Fibroblast of the aortic adventitia (primary cell): ENCODE measurements at places on chromosomes 7 and 10.

DNA sequence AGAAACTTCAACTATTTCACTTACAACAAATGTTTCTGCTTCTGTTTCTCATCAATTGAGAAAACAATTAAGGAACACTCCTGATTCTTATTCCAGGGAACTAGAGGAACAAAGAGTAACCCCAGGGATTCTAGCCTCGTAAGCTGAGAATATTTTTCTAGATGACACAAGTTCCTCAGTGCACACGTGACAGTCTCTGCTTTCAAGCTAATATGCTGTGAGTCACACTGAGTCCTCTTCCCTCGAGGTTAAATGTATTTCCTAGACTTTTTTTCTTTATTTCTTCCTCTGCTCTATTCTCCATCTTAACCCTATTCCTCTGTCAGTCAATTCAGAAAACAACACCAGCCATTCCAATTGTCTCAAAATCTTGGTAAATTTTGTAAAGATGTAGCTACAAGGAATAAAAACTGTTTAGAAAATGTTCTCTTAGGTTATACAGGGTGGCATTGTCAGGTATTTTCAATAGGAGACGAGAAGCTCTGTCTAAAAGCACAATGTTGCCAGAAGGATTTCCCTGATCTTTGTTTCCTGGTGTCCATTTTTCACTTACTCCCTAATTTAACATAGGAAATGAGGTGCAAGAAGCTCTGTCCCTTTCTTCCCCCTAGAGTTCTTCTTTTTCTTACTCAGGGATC lies 5.8 kb upstream of the C1GALT1 start:
- DNase-seq, result peak; percentile 85

GRCh38 chr10:130401860-130402765 lies 265.9 kb downstream of the GLRX3 start:
- no peak for DNase-seq

GRCh38 chr10:79241990-79242619 lies 105.2 kb upstream of the PPIF start:
- peak; percentile 31 for DNase-seq

- no peak for DNase-seq
These were observed 123.1 kb downstream of the DKK1 start for GRCh38 chr10:52437205-52437646.

- peak; percentile 1 for DNase-seq
These were observed 404.5 kb downstream of the ADRA2A start for GRCh38 chr10:111481261-111481826.

DNA sequence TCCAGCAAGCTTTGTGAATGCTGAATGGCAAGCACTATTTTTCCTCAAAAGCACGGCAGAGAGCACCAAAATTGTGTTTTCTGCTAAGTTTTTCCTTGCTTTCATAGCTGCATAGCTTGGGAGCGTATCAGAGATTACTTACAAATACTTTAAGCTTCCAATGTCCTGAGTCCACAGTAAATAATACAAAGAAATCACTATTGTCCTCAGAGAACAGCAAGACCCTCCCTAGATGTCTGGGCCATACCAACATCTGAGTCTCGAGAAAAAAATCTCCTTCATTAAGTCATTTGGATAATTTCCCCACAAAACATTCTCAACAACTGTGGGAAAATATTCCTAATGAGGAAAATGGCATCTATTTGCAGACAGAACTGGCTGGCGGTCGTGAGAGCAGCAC lies 41.7 kb downstream of the SGMS1 start:
- no peak for DNase-seq

DNA sequence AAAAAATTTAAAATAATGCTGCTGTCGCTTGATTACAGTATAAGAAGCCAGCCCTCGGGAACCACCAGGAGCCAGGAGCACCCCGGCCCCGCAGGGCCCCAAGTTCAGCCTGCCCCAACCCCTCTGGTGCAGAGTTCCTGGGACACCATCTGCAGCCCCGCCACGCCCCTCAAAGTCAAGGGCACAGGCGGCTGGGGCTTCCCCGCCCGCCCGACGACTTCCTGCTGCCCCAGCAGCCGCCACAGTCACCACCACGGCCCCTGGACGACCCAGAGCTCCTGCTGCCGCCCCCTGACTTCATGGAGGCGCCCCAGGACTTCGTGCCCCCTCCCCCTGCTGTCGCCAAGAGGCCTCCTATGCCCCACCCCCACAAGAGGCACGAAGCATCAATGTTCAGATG lies 103.6 kb upstream of the PDSS1 start:
- no peak for DNase-seq

GRCh38 chr10:63105225-63106110 lies 27.7 kb upstream of the NRBF2 start:
- peak; percentile 65 for DNase-seq

GRCh38 chr7:157607218-157607617 lies 270.4 kb downstream of the DNAJB6 start:
- no peak for DNase-seq

GRCh38 chr10:100864978-100865377 lies 47.8 kb upstream of the SLF2 start:
- DNase-seq, result no peak

DNA sequence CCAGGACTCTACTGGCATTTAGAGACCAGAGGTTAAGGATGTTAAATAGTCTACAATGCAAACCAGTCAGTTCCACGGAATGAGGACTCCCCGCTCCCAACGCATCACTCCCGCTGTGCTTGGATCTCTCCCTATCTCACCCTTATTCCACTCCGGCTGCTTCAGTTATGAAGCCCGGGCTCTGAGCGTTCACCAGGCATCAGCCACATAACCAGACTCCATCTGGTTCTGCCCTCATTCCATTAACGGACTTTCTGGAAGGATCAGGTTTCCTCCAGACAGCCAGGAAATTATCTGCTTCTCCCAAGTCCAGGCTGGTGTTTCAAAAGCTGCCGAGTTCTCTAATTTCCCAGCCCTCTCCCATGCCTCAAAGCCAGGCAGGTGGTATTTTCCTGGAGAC lies 499.3 kb downstream of the GLRX3 start:
- DNase-seq, result no peak

DNA sequence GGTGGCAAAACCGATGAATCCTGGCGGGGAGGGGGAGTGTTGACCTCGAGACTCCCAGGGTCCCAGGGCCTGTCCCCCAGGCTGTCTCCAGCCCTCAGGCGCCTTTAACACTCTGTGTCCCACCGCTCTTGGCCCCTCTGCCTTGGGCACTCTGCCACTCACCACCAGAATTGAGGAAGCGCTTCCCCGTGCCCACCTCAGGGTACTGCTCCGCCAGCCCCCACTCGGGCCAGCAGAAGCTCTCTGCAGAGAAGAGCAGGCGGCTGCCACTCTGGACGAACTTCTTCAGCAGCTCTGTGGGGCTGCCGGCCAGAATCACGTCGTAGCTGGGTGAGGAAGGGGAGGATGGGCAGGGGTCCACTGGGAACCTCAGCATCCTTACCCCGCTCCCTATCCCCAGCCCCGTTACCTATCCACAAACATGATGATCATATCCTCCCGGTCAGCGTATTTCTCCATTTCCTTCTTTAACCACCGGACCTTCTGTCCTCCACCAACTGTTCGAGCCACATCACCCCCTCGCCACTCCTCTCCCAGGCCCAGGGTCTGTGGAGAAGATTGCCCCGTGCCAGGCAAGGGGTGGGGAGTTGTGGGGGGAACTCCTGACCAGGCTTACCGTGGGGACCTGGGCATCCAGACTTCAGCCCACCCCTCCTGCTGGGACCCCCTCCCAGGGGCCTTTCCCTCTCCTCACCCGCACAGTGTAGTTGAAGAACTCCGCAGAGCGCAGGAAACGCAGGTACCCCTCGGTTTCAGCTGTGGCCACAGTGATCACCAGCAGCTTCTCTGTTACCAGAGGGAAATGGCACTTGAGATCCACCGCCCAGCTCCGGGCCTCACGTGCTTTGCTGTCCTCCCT lies 1.2 kb downstream of the PLOD3 start:
- no peak for DNase-seq

- peak; percentile 82 for DNase-seq
These were observed 425.4 kb downstream of the RPS24 start for GRCh38 chr10:78458983-78459638.

- no peak for DNase-seq
These were observed 288.4 kb upstream of the LRRTM3 start for GRCh38 chr10:66637273-66638036.

DNA sequence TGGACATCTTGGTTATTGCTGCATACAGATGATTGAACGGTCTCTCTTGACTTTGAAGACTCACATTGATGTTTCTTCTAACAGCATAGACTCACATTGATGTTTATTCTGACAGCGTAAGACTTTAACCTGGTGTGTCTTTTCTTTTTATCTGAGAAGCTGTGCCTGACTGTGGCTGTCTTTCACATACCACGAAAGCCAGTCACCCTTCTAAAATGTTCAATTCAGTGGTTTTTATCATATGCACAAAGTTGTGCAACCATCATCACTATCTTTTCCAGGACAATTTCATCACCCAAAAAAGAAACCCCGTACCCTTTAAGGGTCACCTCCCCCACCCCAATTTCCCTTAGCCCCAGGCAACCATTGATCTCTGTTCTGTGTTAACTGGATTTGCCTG lies 24.7 kb downstream of the CELF2 start:
- DNase-seq, result peak; percentile 23
